ENCODE measurements at places on chromosomes 2 and 18. TPM values are rescaled to one million over a fixed set of nuclear protein-coding genes. Genes with fewer than 3 reads are reported as not detected.

DNA sequence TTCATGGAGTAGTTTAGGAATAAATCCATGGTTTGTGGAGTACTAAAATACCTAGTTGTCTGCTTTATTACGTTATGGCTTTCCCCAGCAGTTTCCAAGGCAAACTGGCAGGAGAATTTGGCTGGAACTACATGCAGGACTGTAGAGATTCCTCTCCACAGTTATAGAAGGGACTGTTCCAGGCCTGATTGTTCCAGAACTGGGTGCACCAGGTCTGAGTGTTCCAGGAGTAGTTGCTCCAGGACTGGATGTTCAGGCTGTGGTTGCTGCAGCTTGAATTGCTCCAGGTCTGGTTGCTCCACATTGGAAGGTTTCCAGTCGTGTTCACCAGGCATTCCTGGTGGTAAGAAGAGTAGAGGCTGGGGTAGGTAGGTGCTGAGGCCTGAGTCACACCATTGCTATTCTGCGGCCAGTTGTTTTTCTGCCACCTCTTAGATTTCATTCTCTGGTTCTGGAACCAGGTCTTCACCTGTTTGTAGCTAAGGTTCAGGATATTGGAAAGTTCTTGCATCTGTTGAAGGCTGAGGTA lies 28.1 kb downstream of the SGPP2 start:
- DNase-seq: no peak

DNA sequence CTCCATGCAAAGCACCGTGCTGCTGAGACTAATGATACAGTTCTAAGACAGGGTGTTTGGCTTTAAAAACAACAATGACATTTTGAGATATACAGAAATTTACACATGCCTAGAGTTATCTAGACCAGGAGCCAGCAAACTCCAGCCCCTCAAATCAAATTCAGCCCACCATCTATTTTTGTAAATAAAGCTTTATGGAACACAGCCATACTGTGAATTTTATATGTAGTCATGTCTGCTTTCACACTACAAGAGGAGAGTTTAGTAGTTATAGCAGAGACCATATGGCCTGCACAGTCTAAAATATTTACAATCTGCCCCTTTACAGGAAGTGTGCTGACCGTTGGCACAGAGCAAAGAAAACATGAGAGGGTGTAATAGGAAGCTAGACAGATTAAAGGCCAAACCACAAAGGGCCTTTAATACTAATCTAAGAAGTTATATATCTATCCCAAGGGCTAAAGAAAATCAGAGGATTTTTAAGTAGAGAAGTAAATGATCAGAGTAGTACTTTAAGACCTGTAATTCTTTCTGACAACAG lies 39.4 kb downstream of the NBAS start:
- no peak for DNase-seq

- DNase-seq: no peak
Measured at GRCh38 chr18:6752202-6752860, 22.8 kb downstream of the ARHGAP28 start.

- DNase-seq: no peak
Measured at GRCh38 chr2:101766337-101766736, 68.8 kb downstream of the MAP4K4 start.

GRCh38 chr2:136110526-136110925 lies 7.4 kb downstream of the CXCR4 start:
- DNase-seq: no peak

DNA sequence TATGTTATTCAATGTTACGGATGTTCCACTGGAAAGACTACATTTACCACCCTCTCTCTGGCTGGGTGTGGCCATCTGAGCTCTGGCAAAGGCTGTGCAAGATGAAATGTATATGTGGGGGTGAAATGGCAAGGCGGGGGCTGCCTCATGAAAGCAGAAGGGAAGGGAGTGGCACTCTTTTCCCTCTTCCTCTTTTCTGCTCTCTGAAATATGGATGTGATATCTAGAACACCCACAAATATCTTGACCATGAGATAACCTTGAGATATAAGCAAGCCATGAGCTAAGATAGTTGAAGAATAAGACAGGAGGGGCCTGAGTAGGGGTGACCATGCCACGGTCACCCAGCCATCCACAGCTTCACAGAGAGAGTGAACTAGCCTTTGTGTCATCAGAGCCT lies 367.8 kb upstream of the ID2 start:
- no peak for DNase-seq

DNA sequence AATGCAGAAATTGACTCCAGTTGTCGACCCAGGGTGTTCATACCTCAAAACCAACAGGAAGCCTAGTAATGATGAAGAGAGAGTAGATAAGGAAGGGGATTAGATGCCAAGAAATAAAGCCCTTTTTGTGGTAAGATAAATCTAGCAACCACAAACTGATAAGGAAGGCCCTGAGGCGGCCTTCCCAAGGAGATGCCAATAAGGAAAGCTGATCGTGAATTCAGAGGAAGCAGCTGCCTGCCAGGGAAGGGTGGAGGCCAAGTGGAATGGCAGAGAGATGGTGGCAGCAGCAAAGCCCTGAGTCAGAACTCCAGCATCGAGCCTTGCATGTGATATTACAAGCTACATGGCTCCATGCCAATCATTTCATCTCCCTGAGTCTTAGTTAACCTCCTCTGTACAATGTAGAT lies 126.3 kb downstream of the IRS1 start:
- no peak for DNase-seq

GRCh38 chr2:152620208-152620607 lies 97.1 kb downstream of the PRPF40A start:
- no peak for DNase-seq

GRCh38 chr2:32901313-32901712 lies 45.4 kb upstream of the LTBP1 start:
- no peak for DNase-seq

DNA sequence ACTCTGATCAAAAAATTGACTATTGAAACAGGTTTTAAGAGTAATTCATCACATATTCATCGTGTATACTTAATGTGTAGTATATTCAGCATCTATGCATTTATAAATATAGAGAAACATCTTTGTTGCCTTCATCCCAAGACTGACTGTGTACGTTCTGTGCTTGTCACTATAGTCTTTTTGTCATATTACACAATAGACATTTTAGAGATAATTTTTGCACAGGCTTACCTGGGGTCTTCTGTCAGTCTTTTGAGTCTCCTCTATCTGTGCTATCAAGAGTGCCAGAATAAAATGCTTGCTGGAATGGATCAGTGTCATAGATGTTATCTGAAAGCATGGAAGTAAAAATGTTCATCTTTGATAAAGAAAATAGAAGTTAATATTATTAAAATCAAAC lies 1047.7 kb upstream of the NRXN1 start:
- no peak for DNase-seq

- no peak for DNase-seq
Measured at GRCh38 chr2:134716721-134717243, 2.0 kb downstream of the TMEM163 start.

GRCh38 chr2:53913721-53914120 lies 54.0 kb upstream of the GPR75 start:
- peak; percentile 15 for DNase-seq

- DNase-seq: no peak
Measured at GRCh38 chr2:190181123-190181669, 118.7 kb upstream of the MSTN start.

Gene ARHGAP25
- total RNA-seq: 71.6 TPM

Gene MC5R
- not detected for total RNA-seq

Gene DOK6
- total RNA-seq: not detected

Gene RAB27B
- total RNA-seq: 0.10 TPM

Gene SLC14A1
- total RNA-seq: 0.49 TPM
